ENCODE measurements at places on chromosomes 4 and X. TPM values are rescaled to one million over a fixed set of nuclear protein-coding genes. Genes with fewer than 3 reads are reported as not detected.
A peak's percentile ranks its signal among the peaks of the same experiment; 100 is the strongest.

The RHOXF2 gene
- not detected for total RNA-seq

The SH3D19 gene
- total RNA-seq = not detected

The KDR gene
- total RNA-seq = not detected

The TENM3 gene
- not detected for total RNA-seq

GRCh38 chr4:53498706-53499105 lies 92.6 kb downstream of the LNX1 start:
- DNase-seq = no peak

The MORC4 gene
- 11.3 TPM for total RNA-seq

DNA sequence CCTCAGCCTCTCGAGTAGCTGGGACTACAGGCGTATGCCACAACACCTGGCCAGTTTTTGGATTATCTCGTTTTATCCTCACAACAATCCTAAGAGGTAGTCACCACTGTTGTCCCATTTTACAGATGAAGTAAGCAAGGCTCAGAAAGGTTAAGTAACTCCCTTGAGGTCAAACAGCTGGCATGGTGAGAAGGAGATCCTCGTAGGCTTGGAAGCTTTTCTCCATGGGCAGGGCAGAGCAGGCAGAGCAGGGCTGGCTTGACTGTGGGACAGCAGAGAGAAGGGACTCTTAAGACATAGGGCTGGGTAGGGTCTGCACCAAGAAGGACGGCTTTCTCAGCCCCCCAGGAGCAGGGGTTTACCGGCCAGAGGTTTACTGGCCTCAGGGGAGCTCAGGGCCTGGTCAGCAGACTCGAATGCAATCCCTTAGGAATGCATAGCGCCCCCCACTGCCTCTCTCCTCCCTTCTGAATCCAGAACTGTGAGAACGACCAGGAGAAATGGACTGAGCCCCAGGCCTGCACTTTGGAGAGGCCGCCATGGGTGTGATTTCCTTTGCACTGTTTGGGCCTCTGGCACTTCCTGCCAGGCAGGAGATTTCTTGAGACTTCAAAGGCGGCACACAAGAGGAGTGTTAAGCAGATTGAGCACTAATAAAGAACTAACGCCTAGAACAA lies 14.0 kb upstream of the CDKN2AIP start:
- DNase-seq = peak; percentile 40

The ERAS gene
- 0.18 TPM for total RNA-seq

DNA sequence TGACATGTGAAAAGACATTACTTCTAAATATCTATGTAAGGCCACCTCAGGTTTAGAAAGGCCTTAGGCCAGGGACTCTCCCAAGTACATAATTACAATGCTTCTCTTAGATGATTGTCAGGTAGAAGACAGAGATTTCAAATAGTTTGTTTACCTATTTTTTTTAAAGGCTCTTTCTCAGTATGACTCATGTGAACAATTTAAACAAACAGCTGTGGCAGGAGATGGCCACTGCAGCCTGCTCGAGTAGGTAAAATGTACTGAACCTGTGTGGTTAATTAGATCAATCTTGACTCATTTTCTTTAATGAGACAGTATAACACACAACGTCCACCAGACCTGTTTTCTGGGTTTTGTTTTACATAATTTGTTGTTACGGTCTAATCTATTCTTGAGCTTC lies 50.2 kb downstream of the LEF1 start:
- DNase-seq = no peak
